Stimulated activated CD8-positive, alpha-beta memory T cell treated with anti-CD3 and anti-CD28 coated beads, Interleukin-2, amount 100 ng/mL, for 1 hour (primary cell): ENCODE measurements at places on chromosomes 5 and 9.

- no peak for DNase-seq
Observed at GRCh38 chr5:72386639-72387038, 66.5 kb downstream of the PTCD2 start.

DNA sequence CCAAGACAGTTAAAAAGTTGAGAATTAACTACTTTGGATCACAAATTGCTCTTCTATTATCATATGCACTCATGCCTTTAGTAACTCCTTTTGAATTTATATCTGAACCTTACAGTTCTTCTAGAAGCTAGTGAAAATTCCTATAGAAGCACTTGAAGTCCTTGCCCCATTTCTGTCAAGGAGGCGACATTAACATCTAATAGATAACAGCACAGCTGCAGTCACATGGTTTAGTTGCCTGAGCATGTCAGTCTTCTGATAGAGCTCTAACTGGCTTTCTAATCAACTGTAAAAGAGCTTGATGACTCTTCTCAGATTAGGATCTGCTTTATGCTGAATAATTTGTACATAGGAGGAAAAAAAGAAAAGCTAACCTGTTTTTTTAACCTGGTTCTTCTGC, 9.0 kb downstream of the RFESD start:
- DNase-seq, result no peak

- no peak for DNase-seq
Observed at GRCh38 chr5:132000241-132000490, 11.3 kb downstream of the ACSL6 start.

DNA sequence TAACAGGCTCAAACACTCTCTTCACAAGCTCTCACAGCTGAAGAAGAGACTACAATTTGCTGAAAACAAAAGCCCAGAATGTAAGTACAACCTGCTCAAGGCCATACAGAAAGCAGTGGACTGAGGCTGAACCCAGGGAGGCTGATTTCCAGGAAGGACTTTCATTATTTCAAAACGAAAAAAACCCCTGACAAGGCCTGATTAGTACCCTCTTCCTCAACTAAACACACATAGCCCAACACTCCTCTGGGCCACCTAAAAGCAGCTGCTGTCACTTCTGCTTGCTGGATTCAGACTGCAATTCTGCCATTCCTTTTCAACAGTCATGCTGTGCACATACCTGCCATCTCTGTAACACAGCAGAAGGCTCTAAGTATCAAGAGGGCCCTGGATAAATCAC, 18.2 kb downstream of the NRG2 start:
- DNase-seq, result no peak

GRCh38 chr5:4089087-4089486, 493.5 kb downstream of the IRX1 start:
- no peak for DNase-seq

GRCh38 chr5:172659909-172660628, 19.0 kb downstream of the NEURL1B start:
- DNase-seq, result no peak

DNA sequence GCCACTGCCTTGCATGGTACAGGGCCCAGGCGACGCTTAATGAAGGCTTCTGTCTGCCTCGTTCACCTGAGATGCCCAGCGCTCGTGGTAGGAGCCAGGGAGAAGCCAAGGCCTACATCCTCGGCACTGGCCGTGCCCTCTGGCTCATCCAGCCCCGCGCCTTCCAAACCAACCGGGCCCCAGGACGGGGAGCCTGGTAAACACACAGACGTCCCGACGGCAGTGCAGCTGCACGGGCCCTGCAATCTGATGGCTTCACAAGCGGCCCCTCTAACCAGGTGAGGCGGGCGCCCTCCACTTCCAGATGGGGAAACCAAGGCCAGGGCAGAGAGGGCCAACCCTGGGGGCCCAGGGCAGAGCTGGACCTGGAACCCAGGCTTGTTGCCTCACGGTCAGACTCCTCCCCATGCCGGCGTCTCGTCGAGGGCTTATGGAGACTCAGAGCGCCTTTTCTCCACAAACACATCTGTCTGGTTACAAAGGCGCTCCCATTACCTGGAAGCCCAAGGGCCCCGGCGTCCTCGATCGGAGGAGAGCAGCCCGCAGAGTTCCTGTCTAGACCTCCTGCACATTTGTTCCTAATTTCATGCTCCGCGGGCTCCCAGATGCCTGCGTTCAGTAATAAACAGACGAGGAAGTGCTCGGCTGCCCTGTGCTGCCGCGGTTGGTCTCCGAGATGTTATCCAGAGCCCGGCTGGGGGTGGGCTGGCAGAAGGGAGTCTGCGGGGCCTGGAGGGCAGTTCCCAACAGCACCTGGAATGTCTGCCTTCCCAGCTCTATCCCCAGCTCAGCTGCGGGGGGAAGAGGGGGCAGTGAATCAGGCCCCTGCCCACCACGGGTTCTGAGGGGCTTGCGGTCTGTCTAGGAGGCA, 23.5 kb downstream of the FAM163B start:
- DNase-seq, result no peak

DNA sequence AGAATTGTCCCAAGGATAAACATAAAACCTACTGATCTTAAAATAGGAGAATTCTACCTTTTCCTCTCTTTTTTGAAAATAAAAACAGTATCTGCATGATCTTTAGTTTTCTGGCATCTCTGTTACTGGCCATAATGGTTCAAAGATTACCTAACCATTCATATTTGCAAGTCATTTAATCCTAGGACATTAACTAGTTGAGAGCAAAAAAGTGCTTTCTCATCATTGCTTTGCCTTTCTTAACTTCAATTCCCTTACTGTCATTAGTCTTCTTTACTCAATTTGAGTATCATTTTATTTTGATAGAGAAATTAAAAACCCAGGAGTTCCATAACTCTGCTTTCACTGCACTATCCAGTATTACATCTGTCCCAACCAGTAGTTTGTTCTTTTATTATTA, 68.6 kb downstream of the RFX3 start:
- DNase-seq, result no peak

GRCh38 chr9:70137577-70137976, 93.9 kb downstream of the MAMDC2 start:
- no peak for DNase-seq

GRCh38 chr5:136811551-136811950, 446.2 kb upstream of the TRPC7 start:
- DNase-seq, result no peak

DNA sequence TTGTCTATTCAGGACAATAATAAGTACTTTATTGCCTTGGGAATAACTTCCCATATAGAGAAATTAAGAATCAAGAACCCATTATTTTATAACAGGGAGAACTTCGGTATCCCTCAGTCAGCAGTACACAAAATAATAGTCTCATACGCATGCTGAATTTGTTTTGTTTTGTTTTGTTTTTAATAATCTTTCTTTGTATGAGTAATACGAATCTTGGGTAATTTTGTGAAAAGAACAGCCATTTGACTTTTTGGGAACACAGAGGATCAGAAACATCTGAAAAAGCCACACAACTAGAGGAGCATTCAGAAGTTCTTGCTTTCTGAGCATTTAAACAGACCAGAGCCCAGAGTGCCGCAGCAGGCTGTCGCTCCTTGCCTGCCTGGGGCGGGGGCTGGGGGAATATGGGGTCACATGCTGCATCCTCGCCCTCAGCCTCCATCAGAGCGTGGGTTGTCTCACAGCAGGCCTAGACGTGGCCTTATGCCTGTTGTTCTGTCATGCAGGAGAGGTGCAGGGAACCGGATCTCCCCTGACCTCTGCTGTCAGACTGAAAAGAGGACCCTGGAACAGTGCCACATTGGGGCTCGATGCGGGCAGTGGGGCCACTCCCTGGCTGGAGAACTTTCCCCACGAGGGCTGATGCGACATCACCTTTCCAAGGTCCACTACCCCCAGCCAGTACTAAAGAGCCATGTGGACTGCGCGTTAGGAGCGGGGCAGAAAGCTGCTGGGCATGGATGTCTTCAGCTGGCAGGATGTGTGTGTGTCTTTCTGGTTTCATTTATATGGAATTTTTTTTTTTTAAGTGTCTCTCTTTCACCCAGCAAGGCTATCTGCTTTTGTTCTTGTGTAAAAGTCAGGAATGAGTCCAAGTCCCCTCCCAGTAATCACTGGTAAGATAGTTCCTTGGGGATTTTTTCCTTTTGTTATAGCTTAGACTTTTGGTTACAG, 133.4 kb upstream of the OTULINL start:
- no peak for DNase-seq

DNA sequence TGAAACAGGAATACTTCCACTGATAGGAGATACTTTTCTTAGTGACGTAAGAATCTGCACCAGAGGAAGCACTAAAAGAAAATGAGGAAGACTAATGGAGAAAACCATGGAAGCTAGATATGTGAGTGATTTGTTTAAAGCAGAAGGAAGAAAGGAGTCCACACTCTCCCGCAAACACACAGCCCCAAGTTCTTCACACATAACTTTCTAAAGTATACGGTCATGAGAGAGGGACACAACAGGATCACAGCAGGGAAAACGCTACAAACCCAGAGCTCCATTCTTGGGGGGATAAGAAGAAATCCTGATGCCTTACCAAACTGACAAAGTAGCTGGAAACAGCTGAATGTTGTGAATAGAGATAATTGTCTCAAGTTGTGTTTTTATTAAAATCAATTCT, 222.2 kb upstream of the TMEM161B start:
- DNase-seq, result no peak

GRCh38 chr5:72226950-72227349, 93.1 kb downstream of the MRPS27 start:
- DNase-seq, result no peak

DNA sequence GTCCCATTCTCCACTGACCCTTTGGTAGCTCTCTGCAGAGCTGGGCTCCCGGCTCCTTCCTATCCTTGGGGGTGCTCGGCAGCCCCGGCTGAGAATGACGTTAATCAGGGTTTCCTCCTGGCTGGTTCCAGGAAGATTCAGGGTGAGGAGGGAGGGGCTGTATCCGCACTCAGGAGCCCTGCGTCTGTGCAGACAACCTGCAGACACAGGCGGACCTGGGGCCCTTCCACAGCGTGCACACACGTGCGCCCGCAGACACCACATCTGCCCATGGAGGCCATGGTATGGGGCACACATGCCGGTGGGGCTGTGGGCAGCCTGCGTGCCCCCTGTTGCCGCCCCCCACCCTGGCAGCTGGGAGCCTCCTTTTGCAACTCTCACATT, 66.6 kb upstream of the RNU6ATAC start:
- DNase-seq, result no peak

DNA sequence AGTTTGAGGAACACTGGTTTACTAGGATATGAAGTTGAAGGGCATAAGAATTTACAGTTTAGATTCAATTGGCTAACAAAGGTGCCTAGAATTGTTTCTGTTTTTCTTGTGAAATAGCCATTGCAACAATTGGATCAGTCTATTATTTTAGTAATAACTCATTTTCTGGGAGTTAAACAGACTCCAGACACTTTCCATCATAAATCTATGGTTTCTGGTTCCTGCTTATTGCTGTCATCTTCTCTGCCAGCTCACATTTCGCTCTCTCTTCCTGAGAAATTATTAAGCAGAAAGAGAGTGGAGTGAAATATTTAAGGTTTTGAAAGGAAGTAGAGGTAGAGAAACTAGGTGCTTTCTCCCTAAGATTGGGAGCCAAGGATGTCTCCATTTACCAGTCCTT, 165.1 kb upstream of the PRR16 start:
- DNase-seq, result no peak

DNA sequence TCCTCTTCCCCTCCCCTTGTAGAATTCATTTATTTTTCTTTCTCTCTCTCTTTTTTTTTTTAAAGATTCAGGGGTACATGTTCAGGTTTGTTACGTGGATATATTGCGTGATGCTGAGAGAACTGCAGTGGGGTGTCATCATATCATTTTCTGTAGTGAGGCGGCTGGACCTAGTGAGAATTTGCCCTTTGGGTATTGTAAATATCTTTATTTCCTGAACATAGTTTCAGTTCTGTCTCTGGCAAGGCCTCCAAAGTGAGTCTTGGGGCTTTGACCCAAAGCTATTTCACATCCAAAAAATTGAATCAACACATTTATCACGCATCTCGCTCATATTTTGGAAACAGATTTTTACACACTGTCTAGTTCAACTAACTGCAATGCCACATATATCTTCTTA, 25.4 kb upstream of the MYOT start:
- no peak for DNase-seq

GRCh38 chr5:169591636-169592035, 8.1 kb downstream of the SPDL1 start:
- no peak for DNase-seq

DNA sequence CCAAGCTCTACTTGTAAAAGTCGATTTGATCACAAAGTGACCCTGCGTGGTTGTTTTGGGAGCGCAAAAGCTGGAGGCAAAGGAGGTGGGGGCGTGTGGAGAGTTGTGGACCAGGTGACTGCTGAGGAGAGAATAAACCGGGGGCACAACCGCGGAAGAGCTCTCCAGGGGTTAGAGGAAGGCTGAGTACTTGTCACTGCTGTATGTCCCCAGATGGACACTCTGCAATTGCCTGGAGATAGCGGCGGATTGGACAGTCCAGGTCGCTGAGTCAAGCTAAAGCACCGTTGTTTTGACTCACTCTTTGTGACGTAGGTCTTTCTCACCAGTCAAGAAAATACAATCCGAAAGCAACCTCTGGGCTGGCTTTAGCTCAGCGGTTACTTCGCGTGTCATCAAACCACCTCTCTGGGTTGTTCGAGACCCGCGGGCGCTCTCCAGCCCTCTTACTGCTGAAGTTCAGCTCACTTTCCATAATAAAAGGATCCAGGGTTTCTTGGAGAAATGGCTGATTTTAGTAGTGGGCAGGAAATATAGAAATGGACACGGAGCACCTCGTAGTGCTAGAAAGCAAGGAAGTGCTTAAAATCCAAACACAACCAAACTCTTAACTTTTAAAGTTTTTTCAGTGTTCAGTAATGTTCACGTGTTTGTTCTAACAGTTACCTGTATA, 25.7 kb downstream of the ZMAT2 start:
- DNase-seq, result peak; percentile 27

- no peak for DNase-seq
Observed at GRCh38 chr9:4148751-4149150, 151.1 kb downstream of the GLIS3 start.

GRCh38 chr9:131677049-131677443, 62.8 kb downstream of the RAPGEF1 start:
- no peak for DNase-seq

DNA sequence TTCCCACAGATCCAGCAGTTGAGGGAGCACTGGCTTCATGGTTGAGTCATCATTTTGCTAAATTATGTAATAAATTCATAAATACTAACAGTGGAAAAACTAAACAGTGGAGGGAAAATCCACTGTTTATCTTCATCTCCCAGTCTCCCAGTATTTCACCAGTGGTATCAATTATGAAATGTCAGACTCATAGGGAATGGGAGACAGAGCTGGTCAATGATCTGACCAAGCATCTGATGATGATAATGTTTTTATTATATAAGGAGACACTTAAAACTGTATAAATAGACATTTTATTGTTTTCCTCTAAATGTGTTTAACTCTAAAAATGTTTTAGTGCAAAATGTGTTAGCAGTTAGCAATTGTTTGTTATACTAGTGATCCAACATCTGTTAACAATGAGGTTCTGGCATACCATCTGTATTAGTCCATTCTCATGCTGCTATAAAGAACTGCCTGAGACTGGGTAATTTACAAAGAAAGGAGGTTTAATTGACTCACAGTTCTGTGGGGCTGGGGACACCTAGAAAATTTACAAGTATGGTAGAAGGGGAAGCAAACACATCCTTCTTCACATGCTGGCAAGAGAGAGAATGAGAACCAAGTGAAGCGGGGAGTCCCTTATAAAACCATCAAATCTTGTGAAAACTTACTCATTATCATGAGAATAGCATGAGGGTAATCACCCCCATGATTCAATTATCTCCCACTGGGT, 11.8 kb upstream of the REEP5 start:
- DNase-seq, result no peak
